ENCODE measurements at places on chromosomes 2 and 18.

GRCh38 chr2:20132990-20133535, 81.6 kb upstream of the LAPTM4A start:
- DNase-seq = no peak

- no peak for DNase-seq
These were observed 46.3 kb downstream of the ASB1 start for GRCh38 chr2:238473014-238473413.

DNA sequence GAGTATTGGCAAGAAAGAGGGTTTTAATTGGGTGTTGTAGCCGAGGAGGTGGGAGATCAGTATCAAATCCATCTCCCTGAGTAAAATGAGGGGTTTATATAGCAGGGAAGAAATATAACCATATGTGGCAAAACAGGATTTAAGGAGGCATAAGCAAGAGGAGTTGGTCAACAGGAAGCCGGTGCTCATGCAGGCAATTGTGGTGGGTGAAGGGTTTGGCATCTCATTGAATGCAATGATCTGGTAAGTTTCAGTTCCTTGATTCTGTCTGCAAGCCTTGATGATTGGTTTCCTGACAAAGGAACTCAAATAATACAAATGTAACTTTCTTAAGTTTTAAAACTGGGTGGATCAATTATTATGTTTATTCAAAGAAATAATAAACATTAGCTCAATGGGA, 564.4 kb upstream of the LINC00305 start:
- DNase-seq = no peak

- no peak for DNase-seq
These were observed 4.7 kb downstream of the UBXN2A start for GRCh38 chr2:23944976-23945375.

DNA sequence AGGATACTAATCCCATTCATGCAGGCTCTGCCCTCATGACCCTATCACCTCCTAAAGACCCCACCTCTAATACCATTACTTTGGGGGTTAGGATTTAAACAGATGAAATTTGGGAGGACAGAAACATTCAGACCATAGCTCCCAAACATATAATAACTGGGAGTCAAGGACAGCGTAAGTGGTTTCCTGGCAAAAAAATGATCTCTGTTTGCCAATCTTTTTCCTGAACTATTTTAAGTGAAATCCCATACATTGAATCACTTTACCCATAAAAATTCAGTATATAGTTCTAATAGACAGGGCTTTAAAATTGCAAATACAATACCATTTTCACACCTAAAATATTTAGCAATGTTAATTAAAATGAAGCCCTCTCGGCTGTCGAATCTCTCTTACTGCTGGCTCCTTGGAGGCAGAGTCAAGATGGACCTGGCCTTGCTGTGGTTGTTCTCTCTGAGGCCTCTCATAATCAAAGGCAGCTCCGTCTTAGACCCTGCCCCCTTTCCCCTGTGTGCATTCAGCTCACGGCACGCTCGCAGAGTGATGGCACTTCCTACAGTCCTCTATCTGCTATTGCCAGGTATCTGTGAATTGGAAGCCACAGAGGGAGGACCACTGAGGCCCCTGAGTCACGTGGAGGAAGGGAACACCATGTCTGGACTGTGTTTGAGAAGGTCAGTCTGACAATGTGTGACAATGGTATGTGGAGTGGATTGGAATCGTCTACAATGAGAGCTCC, 132.3 kb downstream of the UXS1 start:
- no peak for DNase-seq

GRCh38 chr2:16318474-16319195, 347.0 kb downstream of the CYRIA start:
- DNase-seq = no peak

- no peak for DNase-seq
These were observed 542.2 kb downstream of the XIRP2 start for GRCh38 chr2:167430447-167430846.

- DNase-seq = no peak
These were observed 47.9 kb downstream of the E2F6 start for GRCh38 chr2:11417946-11418585.

DNA sequence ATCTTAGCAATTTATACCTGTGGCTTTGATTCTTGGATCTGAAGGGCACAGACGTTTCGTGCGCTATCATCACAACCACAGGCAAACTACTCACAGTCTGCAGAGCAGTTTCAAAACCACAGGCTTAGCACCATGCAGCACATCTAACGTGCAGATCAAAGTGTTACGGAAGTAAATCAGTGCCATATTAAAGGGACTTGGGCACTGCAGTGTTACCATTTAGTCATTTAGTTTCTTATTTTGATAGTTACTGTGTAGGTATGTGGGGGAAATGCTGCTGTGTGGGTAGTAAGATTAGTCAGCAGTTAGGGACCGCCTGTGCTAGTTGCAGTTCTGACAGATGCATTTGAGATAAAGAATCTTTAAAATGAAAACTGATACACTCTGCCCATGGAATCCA, 384.0 kb downstream of the NBAS start:
- DNase-seq = peak; percentile 44

GRCh38 chr2:8090748-8091700, 590.8 kb upstream of the ID2 start:
- peak; percentile 14 for DNase-seq

- DNase-seq = no peak
These were observed 111.7 kb upstream of the RIOK3 start for GRCh38 chr18:23341383-23341782.

DNA sequence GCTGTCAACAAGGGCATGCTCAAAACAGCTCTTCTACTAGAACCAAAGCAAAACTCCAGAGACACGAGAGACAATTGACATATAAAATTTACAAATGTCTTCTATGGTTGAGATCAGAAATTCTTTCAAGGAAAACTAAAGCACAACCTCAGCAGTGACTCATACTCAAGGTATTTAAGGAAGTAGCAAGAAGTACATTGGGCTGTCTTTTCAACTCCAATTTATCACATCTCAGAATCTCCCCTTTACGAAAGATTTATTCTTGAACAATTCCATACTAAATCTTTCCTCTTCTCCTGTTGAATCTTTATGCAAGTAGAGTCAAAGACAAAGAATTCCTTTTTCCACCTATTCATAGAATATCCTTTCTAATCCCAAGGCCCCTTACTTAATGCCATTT, 324.0 kb downstream of the IRS1 start:
- no peak for DNase-seq

DNA sequence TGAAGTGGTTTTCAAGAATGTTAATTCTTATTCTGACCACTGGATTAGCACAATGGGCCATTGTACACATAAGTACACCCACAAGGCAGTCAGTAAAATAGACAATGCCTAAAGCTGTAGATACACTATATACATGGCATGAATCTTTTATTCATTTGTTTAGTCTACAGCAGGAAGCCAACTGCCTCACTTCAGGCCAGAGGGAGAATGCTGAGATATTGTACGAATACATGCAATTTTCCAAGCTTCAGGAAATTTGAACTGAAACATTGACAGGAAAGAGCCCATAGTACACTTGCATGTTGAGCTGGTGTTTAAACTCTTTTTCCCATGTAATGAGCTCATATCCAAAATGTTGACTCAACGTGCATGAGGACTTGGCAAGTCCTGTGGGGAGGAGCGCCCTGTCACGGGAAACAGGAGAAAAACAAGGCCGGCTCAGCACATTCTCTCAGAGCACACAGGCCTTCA, 111.6 kb upstream of the CYP1B1 start:
- no peak for DNase-seq

- DNase-seq = no peak
These were observed 34.0 kb downstream of the FHOD3 start for GRCh38 chr18:36331521-36331971.

GRCh38 chr2:3458396-3459184, 60.7 kb downstream of the ADI1 start:
- DNase-seq = no peak

DNA sequence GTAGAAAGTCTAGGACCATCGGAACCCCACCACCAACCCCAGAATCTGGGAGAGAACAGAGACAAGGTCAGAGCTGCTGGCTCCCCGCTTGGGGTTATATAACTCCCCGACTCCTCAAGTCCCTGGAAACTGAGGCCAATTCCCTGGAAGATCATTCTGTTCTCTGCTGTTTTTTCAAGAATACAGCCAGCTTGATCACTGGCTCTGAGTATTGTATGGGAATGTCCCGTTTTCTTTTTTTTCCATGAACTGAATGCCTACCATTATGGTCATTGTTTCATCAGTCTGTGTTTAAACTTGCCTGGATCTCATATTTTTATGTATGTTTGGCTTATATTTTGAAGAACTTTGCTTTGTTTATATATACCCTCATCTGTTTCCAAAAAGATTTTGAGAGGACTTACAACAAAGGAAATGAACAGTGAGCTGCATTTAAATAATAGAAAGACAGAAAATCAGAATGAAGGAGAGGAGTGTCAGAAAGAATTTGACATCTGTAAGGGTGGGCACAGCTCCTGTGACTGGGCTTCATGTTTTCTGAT, 90.0 kb upstream of the ALPP start:
- no peak for DNase-seq

DNA sequence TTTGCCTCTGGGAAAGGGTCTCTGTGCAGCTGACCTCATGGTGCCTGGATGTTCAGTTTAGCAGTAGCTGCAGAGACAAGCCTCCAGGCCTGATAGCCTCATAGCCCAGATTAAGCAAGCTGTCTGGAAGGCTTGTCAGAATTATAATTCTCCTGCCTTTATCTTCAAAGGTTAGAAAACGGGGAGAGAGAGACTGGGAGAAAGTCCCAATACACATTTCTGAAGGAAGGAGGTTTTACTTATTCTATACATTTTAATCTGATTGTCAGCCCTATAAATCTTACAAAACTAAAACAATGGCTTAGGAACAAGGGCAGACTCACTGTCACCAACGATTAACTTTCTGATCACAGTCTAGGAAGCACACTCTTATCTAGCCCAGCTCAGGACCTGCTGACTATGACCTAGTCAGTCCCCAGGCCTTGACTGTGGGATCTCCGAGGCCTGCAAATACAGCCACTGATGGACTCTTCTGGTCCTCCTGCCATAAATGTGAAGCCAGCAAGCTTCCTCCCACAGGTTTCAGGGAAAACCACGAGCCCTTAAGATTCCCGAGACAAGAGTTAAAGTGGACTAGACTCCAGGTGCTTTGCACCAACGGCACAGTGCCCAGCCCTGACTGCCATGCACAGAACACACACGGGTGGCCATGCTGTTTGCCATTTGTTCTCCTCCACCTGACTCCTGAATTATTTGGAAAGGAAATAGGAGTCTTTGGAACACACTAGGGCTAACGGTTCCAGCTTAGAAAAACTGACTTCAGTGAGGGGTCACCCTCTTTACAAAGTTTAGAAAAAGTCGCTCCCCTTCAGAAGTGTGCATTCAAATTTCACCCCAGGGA, 111.4 kb upstream of the SMAD7 start:
- DNase-seq = no peak

- DNase-seq = no peak
These were observed 20.5 kb downstream of the CFAP65 start for GRCh38 chr2:219020604-219021365.

GRCh38 chr2:170145191-170145590, 32.8 kb upstream of the MYO3B start:
- DNase-seq = no peak

GRCh38 chr18:45916302-45916701, 50.8 kb downstream of the EPG5 start:
- DNase-seq = no peak

DNA sequence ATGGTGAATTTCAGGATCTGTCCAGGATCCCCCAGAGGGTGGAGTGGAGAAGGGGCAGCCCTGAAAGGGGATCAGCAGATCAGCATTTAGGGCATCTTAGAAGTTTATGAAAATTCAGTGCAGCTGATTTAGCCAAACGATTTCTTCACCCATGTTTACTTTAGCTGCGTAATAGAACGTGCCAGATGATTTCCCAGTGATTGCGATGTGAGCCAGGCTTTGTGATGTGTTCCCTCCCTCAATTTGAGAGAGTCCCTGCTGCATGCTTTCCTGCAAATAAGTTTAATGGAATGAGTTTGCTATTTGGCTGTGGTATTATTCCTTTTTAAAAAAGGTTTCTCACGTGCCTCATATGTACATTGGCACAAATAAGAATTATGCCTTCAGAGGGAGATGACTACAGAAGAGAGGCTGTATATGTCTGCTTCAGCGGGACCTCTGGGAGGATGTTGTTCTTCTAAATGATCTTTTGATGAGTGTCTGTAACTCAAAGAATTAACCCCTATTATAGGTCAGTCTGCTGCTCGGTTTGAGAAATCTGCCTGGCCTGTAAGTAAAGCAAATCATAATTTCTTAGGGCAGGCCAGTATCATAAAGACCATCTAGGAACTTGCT, 111.9 kb downstream of the MRO start:
- DNase-seq = no peak

GRCh38 chr18:73150199-73150598, 282.4 kb upstream of the NETO1 start:
- no peak for DNase-seq
